ENCODE measurements at places on chromosomes 5 and 9.

DNA sequence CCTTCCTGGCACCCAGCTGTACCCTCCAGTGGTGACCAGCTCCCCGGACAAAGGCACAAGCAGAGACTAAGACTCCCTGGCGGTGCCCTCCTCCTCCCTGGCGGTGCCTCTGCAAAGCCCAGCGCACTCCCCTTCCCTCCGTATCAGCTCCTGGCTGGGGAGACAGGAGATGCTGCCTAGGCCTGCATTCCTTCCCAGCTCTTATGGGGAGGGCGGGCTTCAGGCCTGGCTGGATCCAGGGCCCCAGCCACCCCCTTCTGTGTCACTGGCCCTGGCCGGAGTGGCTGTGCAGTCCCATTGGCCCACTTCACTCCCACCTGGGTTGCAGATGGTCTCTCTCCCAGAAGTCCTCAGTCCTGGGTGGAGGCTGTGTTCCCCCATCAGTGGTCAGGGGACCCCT is 6.4 kb downstream of the LCN12 start:
- no peak for DNase-seq

DNA sequence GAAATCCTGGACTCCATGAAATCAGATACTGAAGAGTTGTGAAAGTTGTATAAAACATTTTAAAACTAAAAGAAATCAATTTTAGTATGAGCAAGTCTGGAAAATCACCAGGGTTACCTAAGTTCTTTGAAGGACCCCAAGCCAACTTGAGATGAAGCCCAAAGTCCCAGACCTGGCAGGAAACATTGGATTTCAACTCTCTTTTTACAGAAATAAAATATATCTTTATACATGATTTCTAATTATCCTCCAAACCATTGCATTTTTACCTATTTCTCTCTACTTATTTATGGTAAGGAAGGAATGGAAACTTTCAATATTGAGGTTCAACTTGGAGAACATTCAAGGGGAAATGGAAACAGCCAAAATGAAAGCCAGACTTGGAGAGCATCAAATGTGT is 390.6 kb upstream of the C9orf72 start:
- no peak for DNase-seq

- no peak for DNase-seq
Observed at GRCh38 chr5:138502121-138502520, 36.8 kb downstream of the EGR1 start.

GRCh38 chr5:123438902-123439301 is 15.7 kb upstream of the CEP120 start:
- DNase-seq: no peak

GRCh38 chr5:124704594-124705284 is 41.7 kb downstream of the ZNF608 start:
- DNase-seq: peak; percentile 17

GRCh38 chr5:113448252-113448651 is 13.5 kb upstream of the TSSK1B start:
- DNase-seq: no peak

DNA sequence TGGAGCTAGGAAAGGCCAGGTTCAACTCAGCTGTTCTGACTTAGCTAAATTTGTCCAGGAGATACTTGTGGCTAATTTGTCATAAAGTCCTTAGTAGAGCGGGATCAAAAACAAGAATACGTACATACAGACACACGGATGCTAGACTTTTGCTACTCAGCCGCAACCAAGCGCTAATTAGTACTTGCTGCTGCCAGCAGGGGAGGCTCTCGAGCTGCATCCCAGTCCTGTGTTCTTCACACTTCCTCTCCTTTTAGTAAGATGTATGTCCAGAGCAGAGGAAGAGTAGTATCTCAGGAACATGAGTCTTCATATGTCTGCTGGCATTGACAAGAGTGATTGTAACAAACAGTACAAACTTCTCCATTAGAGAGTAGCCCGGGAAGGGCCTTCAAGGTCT is 58.3 kb downstream of the CYFIP2 start:
- no peak for DNase-seq

DNA sequence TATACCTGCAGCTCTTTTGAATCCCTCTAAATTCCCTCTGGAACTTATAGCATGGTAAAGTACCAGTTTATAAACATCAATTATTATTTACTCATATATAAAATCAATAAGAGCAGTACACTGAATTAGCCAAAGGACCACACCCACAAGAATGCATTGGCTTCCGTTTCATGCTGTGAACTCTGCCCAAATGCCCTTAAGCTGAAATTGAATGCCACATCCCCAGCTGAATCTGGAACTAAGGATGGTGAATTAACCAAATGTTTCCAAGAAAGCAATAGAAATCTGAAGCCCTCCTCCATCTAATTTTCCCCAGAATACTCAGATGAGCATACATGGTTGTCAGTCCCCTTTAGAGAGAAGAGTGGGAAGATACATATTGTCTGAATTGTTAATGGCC is 436.4 kb upstream of the FTMT start:
- no peak for DNase-seq

- DNase-seq: no peak
Observed at GRCh38 chr9:134167530-134167931, 3.2 kb upstream of the RNU6ATAC start.

DNA sequence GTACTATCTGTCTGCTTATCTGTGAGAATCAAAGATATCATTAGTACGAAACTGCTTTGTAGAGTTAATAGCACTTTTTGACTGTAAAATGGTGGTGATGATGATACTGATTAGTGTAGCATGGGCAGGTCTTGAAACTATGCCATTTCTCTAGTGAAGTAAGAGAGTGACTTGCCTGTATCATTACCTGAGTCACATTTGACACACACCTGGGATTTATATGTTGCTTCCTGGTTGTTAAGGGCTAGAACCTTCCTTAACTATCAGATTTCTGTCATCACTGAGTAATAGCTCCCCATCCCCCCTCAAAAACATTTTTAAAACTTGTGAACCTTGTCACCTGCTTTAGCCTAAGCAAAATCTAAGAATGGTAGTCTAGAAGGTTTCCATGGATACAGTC is 135.6 kb upstream of the RORB start:
- DNase-seq: no peak

DNA sequence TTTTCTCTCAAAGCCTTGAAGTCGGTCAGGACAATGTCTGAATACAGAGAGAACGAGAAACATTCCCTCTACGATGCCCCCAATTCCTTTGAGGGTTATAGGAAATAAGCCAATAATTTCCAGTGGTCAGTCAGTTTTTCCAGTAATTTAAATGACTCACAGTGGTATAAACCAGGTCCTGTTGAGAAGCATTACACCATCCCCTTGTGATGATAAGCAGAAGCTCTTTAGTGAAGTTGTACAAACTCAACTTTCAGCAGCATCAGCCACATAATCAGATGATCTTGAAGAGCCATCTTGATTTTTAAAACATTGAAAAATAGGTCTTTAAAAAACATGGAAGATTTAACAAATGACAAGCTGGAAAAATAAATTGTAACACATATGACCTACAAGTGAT is 173.9 kb upstream of the ZNF462 start:
- no peak for DNase-seq

DNA sequence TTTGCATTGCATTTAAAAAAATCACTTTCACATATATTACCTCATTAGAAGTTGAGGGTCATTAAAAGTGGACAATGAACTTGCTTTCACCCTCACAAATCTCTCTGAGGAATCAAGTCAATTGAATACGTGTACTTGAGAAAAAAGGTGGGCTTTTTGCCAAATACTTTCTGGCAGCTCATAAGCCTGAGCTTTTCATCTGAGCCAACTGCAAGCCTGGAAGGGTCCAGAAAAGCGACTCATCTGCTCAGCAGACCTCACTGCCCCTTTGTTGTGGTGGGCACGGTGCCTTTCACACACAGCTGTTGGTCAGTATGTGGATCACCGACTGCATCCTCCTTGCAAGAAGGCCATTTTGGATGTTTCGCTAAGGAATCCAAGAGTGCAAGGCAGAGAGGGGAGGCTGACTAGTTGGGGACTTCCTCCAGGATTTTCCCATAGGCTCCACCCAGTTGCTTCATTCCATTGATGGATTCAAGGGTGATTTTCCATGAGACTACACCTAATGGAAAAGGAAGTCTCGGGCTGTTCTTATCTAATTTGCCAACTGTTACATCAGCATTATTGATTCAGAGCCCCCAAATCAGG is 564.7 kb downstream of the PDE4D start:
- no peak for DNase-seq

DNA sequence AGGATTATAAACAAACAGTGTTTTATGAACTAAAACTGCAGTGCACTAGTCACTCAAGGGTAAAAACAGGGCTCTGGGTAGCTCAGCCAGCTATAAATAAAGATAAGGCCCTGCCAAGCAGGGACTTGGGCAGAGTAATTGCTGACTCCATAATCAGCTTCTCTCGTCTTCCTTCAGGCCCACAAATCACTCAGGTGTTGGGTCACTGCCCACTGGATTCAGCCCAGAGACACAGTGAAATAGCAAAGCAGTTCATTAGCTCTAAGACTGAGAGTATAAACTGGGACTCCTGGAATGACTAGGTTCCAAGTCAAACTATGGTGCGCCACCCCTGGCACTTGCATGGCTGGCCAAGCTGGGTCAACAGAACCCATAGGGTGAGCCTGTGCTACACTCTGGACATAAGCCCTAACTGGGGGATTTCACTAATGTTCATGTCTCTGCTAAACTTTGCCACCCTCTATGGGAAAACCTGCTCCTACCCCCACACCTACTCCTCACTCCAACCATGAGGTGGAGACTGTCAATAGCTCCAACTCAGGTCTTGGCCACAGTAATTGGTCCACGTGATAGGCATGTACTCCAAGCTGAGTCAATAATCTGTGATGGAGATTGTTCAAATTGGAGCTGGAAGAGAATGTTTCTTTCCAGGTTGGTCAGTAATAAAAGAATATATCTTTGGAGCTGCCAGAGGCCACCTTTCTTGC is 158.5 kb downstream of the SLIT3 start:
- DNase-seq: no peak

DNA sequence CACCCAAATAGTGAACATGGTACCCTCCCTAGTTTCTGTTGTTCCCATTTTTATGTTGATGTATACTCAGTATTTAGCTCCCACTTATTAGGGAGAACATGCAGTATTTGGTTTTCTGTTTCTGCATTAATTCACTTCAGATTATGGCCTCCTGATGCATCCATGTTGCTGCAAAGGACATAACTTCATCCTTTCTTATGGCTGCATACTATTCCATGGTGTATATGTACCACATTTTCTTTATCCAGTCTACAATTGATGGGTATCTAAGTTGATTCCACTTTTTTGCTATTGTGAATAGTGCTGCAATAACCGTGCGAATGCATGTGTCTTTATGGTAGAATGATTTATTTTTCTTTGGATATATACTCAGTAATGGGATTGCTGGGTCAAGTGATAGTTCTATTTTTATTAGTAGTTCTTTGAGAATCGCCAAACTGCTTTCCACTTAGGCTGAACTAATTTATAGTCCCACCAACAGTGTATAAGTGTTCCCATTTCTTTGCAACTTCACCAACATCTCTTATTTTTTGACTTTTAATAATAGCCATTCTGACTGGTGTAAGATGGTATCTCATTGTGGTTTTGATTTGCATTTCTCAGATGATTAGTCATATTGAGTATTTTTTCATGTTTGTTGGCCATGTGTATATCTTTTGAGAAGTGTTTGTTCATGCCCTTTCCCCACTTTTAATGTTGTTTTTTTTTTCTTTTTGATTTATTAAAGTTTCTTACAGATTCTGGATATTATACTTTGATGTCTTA is 79.6 kb downstream of the SMIM15 start:
- no peak for DNase-seq

- DNase-seq: no peak
Observed at GRCh38 chr5:31894141-31894540, 255.2 kb downstream of the PDZD2 start.

DNA sequence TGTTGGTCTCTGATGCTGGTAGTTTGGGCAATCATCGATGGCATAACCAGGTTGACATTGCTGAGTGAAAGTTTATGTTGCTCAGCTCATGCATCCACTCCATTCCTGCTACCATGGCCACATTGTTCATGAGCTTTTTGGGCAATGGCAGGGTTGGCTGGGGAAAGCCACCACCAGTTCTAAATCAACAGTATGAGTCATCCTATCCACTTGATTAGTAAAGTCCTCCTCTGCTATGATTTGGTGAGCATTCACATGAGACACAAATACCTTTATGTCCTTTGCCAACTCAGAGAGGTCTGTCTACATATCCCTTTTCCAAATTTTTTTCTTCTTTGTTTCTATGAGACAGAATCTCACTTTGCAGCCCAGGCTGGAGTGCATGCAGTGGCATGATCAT is 129.7 kb upstream of the FBN2 start:
- DNase-seq: no peak
